ENCODE measurements at places on chromosomes 1 and 21. TPM values are rescaled to one million over a fixed set of nuclear protein-coding genes. Genes with fewer than 3 reads are reported as not detected.

Gene KIF2C
- 0.87 TPM for total RNA-seq

Gene S100A8
- 79.9 TPM for total RNA-seq

Gene LCE1F
- total RNA-seq, result not detected

Gene KRTAP21-2
- not detected for total RNA-seq

Gene SELENBP1
- total RNA-seq, result 129 TPM

Gene MTFR1L
- 206 TPM for total RNA-seq

Gene PLA2G4A
- 2.5 TPM for total RNA-seq

Gene TMEM9
- 26.6 TPM for total RNA-seq

Gene NUP210L
- total RNA-seq, result 0.30 TPM

Gene LMX1A
- total RNA-seq, result 0.14 TPM

Gene ABCG1
- total RNA-seq, result 9.0 TPM

Gene TAL1
- total RNA-seq, result 3.5 TPM

Gene MEX3A
- total RNA-seq, result 0.24 TPM

Gene MTMR11
- total RNA-seq, result 3.5 TPM

Gene LPGAT1
- 22.2 TPM for total RNA-seq

Gene REN
- not detected for total RNA-seq

Gene NECTIN4
- total RNA-seq, result not detected

Gene PRKACB
- 33.8 TPM for total RNA-seq

Gene PDPN
- 24.1 TPM for total RNA-seq

Gene GSTM5
- 2.8 TPM for total RNA-seq

Gene SELL
- 1.1 TPM for total RNA-seq

Gene C1orf35
- total RNA-seq, result 6.0 TPM

Gene TRIM62
- 2.3 TPM for total RNA-seq

Gene ASB17
- not detected for total RNA-seq

Gene MROH9
- not detected for total RNA-seq

Gene PTPN22
- total RNA-seq, result 0.43 TPM

Gene VWA1
- total RNA-seq, result 20.5 TPM

Gene TMEM82
- total RNA-seq, result not detected

Gene CNTN2
- total RNA-seq, result 0.51 TPM

Measured in Right ventricle myocardium inferior (tissue), 1 donor.